ENCODE measurements at places on chromosomes 16 and 17.
A peak's percentile ranks its signal among the peaks of the same experiment; 100 is the strongest.

GRCh38 chr16:73176577-73177013, 128.7 kb upstream of the ZFHX3 start:
- DNase-seq = no peak

DNA sequence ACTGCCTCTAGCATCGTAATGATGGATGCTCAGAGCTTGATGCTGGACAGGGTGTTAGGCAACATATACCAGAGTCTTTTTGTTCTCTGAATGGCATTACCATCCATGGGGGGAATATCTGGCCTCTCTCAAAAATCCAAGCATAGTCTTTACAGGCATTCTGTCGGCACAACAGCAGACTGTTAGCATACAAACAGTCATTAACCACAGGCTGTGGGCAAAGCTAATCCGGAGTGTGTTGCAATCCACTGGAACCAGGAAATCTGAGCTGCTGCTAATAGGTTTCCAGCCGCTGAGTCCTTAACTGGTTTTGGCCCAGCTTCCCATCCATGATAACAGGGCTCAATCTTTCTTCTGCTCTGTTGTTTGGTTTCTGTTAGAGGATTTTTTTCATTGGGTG, 371.9 kb downstream of the HS3ST3B1 start:
- no peak for DNase-seq

GRCh38 chr16:70703041-70703834, 17.4 kb upstream of the MTSS2 start:
- no peak for DNase-seq

GRCh38 chr16:73159296-73159695, 111.4 kb upstream of the ZFHX3 start:
- DNase-seq = no peak

DNA sequence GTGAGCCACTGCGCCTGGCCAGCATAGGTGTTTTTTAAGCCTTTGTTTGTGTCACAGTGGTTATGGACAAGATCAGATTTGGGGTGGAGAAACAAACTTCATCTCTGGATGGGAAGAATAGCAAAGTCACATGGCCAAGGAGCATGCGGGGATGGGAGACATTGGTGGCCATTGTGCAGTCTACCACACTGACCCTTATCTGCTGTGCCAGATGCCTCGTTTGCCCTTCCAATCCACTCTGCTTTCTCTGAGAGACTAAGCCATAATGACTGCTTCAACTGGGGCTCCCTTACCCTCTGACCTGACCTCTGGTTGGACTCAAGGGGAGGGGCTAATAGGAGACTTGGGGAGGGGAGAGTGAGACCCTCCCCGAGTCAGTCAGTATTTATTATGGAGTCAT, 166.8 kb downstream of the PRKCB start:
- DNase-seq = no peak

GRCh38 chr16:10405386-10405939, 19.6 kb downstream of the ATF7IP2 start:
- no peak for DNase-seq

- DNase-seq = no peak
Measured at GRCh38 chr16:49821156-49821555, 34.8 kb downstream of the ZNF423 start.

DNA sequence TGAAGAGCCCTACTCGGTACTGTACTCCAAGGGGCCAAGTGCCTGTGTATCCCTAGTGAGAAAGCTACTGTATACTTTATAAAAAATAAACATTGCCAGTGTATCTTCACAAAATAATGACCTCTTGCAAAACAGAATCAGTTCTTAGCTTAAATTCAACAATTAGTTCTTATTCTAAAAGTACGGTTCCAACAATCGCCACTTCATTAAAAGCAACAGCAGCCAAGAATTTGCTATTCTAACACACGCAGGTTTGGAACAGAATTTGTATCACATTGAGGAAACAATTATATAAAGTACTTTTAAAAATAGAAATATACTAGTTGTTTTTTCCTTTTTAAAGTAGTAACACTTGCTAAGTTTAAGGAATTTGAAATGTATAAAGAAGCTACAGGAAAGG, 48.5 kb downstream of the CEP95 start:
- no peak for DNase-seq

DNA sequence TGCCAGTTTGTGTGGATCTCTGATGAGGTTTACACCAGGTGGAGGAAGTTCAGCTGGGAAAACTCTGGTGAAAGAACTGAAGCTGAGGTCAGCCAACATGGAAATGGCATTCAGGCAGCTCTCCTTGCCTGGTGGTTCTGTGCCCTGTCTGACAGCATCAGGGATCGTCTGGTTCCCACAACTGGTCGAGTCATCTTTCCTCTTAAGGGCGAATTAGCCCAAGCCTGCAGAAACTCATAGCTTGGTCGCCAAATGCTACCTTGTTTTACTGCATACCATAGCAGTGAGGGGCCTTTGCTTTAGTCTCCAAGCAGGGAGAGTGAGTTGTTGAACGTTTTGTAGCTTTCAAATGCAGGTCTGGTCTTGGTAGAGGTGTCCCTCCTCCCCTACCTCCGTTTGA, 7.2 kb downstream of the PLCG2 start:
- DNase-seq = no peak

GRCh38 chr16:67547423-67548264, 14.7 kb upstream of the CTCF start:
- peak; percentile 44 for DNase-seq

DNA sequence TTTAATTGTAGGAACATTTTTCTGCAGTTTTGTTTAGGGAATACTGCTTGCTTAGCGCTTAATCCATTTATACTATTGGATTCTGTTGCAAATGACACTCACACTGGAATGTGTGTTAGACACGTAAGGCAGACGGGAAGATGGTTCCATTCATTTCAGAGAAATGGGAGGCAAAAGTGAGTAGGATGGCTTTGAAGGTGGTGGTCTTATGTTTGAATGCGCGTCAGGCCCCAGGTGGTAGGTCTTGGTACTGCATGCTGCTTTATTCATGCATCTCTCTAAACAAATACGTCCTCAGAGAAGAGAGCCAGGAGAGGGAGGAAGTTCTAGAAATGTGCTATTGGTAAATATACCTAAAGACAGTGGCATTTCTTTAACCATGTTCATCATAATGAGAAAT, 997.6 kb upstream of the RBFOX1 start:
- DNase-seq = no peak

GRCh38 chr16:60110531-60110930, 1376.4 kb upstream of the GOT2 start:
- no peak for DNase-seq

GRCh38 chr17:43737722-43738121, 20.9 kb downstream of the SOST start:
- no peak for DNase-seq

GRCh38 chr17:8079291-8080207, 8.0 kb downstream of the ALOX12B start:
- DNase-seq = peak; percentile 76

GRCh38 chr17:67392111-67392510, 15.0 kb downstream of the PITPNC1 start:
- no peak for DNase-seq

DNA sequence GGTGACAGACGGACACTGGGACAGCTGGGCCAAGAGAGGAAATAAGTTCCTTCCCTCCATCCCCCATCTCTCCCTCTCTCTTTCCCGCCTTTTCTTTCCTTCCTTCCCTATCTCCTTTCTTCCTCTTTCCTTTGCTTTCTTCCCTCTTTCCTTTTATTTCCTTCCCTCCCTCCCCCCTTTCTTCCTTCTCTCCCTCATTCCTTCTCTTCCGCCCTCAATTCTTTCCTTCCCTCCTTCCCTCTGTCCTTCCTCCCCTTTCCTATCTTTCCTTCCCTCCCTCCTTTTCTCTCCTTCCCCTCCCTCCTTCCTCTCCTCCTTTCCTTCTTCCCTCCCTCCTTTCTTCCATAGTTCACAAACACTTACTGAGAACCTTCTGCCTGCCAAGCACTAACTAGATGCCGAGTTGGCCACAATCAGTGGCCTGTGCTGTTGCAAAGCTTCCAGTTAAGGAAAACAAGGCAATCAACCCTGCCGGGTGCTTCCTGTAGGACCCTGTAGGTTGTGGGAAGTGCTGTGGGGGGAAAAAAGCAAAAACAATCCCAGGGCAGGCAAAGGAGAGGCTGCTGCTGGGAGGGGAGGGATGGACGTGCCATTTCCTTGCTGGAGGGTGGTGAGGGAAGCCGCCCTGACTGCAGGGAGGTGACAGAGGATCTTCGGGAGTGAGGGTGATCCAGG, 31.7 kb downstream of the ABCC6 start:
- no peak for DNase-seq

DNA sequence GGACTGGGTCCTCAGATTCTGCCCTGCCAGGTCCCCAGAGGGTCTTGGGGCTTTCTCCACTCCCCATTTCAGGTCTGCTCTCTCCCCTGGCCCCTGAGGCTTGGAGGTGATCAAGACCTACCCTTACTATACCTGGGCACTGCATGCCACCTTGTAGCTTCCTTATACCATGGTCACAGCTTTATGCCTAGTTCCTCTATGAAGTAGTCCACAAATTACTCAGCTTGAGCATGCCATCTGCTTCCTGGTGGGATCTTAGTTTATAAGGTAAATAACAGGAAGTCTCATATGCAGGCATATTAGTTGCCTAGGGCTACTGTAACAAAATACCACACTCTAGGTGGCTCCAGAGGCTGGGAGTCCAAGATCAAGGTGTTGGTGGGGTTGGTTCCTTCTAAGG, 11.0 kb upstream of the PMFBP1 start:
- DNase-seq = no peak

DNA sequence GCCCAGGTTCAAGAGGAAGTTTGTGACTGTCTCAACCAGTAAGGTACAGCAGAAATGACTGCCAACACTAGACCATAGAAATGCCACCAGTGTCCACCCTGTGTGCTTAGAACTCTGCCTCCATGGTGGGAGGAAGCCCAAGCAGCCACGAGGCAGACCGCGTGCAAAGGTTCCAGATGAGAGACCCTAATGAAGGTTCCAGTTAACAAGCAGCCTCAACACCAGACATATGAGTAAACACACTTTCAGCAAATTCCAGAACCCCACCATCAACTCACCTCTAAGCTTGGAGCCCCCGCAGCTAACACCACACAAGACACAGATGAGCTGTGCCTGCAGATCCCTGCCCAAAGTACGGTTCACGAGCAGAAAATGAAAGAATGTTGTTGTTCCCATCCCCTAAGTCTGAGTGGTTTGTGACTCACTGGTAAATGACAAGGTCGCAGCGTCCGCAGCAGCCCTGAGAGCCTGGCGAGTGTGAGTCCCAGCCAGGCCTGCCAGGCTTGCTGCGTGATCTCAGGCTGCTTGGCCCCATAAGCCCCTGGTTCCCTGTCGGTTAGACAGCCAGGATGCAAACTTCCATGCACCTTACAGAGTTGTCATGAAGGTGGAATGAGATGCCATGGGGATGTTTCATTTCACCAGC, 193.7 kb downstream of the C16orf95 start:
- DNase-seq = no peak

DNA sequence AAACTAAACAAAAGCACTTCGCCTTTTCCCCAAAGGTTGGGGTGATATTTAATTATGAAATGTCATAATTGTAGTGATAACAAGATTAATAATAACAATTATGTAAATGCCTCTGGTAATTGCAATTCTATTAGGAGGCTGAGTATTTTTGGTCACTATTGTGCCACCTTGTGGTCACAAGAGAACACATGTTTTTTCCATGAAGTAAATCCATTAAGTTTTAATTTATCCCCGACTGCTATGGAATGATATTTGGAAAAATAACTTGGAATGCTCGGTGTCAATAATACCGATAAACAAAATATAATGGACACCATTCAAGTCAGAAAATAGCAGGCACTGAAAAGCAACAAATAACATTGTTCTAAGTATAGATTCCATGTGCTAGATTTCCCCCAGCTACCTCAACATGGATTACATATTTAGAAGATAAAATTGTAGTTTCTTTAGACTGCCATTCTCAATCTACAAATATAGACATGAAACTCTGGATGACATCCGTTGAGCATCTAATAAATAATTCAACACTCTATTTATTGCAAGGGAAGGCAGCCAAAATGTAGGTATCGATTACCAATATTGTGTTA, 25.0 kb upstream of the KCNJ2 start:
- DNase-seq = no peak

GRCh38 chr16:82178352-82178751, 8.3 kb upstream of the MPHOSPH6 start:
- DNase-seq = no peak

GRCh38 chr16:13904179-13904691, 15.7 kb upstream of the ERCC4 start:
- DNase-seq = no peak

- no peak for DNase-seq
Measured at GRCh38 chr16:86948046-86948445, 369.1 kb downstream of the C16orf95 start.

- DNase-seq = no peak
Measured at GRCh38 chr16:30605158-30605557, 5.0 kb downstream of the ZNF689 start.

DNA sequence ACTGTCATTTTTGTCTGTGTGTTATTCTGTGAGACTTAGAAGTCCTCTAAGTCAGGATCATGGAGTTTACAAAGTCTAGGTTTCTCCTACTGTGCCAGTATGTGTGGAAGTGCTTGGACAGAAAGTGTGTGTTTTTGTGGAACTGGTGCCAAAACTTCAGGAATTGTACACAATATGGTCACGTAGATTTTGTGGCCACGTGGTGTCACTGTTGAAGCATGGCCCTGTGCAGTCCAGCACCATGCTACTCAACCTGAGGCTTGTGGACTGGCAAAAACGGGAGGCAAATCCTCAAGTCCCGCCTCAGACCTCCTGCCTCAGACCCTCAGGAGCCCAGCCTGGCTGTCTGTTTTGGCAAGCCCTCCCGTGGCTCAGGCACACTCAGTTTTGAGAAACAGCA, 16.7 kb upstream of the ALKBH5 start:
- no peak for DNase-seq

- no peak for DNase-seq
Measured at GRCh38 chr16:49344401-49344800, 29.2 kb upstream of the C16orf78 start.

GRCh38 chr16:49651996-49652395, 203.9 kb downstream of the ZNF423 start:
- no peak for DNase-seq

- DNase-seq = no peak
Measured at GRCh38 chr17:49443862-49444261, 29.2 kb upstream of the PHB1 start.

- no peak for DNase-seq
Measured at GRCh38 chr16:11340710-11341109, 4.5 kb upstream of the RMI2 start.

GRCh38 chr16:89020068-89020924, 43.3 kb upstream of the CBFA2T3 start:
- no peak for DNase-seq

DNA sequence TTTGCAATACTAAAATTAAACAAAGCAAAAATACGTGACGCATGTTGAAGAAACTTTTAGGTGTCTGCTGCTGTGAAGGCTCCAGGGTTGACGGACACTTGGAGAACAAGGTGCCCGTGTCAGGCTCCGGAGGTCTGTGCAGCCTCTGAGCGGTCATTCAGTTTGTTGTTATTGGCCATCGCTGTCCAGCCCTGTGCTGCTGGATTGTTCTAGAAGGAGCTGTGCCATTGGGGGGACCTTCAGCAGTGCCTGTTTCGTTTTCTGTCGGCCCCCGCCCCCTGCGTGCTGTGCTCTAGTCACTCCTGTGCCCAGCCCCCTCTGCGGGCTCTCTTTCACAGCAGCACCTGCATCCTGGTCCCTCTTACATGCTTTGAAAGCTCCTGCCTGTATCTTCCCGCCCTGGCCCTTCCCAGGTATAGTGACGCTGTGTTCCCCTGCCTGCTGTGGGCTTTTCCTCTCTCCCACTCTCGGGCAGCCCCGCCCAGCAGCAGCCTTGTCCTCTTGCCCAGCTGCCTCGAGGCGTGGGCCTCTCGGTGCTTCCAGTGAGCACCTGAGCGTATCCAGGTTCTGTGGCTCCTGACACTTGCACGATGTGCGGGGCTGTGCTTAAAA, 50.7 kb downstream of the RNF213 start:
- no peak for DNase-seq
